ENCODE measurements at places on chromosomes 7 and 10.

GRCh38 chr7:108973075-108973474, 403.4 kb downstream of the DNAJB9 start:
- DNase-seq = peak; percentile 50

DNA sequence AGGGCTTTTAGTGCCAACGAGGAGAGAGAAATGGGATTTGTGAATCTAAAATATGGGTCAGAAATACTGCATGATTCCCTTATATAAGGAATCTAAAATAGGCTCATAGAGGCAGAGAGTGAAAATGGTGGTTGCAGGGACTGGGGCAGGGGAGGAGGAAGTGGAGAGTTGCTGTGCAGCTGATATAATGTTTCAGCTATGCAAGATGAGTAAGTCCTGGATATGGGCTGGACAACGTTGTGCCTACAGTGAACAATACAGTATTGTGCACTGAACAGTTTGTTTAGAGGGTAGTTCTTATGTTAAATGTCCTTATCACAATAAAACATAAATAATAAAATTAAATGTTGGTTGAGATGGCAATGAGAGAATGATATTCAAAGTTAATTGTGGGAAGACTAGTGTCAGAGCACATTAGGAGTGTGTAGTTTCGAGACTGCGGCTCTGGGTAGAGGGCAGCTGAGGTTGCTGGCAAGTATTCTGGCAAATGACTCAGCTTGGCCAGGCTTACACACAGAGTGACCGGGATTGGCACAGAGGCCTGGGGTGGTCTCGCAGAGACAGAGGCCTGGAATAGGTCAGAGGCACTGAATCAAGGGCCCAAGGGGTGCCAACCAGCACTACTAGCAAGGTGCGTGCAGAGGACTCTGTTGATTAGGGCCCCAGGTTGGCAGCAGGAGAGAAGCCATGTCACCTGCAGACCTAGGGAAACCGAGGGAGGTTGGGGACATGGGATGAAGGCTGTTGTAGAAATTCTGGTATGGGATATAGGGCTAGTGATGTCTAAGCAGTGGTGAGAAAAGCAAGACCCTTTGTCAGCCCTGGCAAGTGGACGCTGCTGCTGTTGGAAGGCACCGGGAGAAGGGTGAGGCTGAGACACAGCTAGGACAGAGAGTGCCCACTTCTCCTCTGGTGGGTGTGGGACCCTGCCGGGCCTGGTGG, 2.8 kb upstream of the DEPP1 start:
- no peak for DNase-seq

DNA sequence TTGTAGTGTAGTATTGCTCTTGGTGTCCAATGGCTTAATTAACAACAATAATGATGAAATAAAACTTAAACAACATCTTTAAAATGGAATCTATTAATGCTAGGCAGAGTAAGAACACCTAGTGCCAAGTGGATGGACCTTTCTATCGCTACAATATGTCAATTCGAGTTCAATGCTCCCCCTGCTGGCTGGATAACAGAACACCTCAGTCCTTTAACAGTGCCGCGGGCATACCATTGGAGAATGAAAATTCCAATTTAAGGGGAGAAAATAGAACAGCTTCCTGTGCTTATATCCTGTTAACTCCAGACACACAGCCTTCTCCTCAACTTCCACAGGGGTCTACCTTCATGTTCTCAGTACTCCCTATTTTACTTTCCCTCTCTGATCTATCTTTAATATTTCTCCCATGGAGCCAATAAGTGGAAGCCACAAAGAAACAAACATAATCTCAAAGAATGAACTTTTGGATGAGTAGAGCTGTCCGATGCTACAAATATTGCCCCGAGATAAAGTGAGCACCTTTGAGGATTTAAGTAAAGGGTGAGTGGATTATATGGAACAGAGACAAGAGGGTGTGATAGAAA, 41.4 kb downstream of the COL1A2 start:
- DNase-seq = peak; percentile 82

- DNase-seq = no peak
Measured at GRCh38 chr10:100750291-100751210, 5.2 kb downstream of the PAX2 start.

DNA sequence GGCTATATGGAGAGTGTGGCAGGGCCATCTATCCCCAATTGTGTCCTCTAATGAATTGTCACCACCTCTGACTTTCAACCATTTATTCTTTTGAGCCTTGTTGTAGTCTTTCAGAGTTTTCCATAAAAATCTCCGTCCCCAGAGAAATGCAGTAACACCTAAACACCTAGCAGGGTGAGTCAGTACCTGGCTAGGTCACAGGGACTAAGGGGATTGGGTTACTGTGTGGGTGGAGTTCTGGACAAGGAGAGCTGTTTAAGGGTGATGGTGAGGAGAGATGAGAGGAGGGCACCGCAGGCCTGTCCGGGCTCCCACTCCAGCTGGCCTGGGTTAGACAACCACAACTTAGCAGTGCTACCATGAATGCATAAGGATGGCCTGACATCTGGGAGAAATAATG, 186.2 kb upstream of the LYZL1 start:
- no peak for DNase-seq

DNA sequence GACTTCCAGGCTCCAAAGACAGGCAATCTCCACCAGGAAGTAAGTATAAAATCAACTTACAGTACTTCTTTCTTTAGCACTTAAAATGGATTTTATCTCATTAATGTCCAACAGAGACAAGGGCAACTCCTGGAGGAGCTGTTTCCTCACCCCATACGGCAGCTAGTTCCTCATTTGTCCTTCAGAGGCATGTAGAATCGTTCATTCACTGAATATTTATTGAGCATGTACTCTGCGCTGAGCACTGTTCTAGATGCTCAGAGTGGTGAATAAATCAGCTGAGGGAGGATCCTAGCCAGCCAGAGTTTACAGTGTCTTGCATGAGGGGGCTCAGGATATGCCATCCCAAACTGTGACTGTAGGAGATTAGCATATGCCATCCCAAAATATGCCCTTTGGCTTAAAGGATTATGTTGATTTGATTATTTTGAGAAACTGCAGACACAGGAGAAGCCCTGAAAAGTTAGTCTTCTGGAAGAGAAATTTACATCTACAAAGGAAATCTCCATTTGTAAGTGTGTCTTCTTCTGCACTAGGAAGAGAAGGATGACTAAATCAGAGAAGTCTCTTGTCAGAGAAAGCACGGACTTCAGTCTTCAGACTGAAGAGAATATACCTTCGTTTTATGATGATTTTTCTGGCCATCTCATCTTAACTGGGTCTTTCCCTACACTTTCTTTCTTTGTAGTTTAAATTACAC, 66.9 kb downstream of the BAMBI start:
- no peak for DNase-seq

GRCh38 chr10:98168147-98168546, 33.7 kb downstream of the R3HCC1L start:
- DNase-seq = no peak

DNA sequence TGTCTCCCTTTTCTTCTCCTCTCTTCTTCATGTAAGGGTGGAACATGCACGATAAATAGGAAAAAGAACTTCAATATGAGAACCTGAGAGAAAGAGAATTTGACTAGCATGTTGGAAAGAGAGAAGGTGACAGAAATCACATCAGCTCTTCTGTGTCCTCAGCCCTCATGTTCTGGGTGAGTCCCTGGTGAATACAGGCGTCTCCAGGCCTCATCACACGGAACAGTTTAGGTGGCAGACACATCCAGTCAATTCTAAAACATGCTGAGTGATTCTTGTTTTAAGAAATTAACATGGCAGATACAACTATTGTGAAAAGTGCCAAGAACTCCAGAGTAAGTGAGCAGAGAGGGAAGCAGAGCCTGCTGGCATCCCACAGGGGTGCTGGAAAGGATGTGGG, 96.1 kb downstream of the FAM107B start:
- DNase-seq = no peak

- DNase-seq = no peak
Measured at GRCh38 chr7:36456548-36456947, 66.9 kb downstream of the ANLN start.

- no peak for DNase-seq
Measured at GRCh38 chr7:154792436-154793055, 210.4 kb downstream of the PAXIP1 start.

GRCh38 chr7:47940088-47941013, 7.9 kb downstream of the PKD1L1 start:
- DNase-seq = no peak

GRCh38 chr10:13120786-13121499, 21.0 kb downstream of the OPTN start:
- no peak for DNase-seq

DNA sequence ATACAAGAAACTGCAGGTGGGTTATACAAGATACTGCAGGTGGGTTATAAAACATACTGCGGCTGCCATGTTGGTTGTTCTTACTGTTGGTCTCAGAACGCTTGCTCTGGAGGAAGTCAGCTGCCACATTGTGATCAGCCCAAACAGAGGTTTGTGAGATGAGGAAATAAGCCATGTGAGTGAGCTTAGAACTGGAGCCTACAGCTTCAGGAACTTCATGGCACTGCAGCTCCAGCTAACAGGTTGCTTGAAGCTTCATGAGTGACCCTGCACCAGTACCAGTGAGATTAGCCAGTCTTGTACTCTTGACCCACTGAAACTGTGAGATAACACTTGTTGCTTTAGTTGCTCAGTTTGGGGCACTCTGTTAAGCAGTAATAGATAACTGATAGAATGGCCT, 74.5 kb upstream of the PRKCQ start:
- DNase-seq = no peak

GRCh38 chr10:44032216-44032615, 352.7 kb downstream of the CXCL12 start:
- no peak for DNase-seq

DNA sequence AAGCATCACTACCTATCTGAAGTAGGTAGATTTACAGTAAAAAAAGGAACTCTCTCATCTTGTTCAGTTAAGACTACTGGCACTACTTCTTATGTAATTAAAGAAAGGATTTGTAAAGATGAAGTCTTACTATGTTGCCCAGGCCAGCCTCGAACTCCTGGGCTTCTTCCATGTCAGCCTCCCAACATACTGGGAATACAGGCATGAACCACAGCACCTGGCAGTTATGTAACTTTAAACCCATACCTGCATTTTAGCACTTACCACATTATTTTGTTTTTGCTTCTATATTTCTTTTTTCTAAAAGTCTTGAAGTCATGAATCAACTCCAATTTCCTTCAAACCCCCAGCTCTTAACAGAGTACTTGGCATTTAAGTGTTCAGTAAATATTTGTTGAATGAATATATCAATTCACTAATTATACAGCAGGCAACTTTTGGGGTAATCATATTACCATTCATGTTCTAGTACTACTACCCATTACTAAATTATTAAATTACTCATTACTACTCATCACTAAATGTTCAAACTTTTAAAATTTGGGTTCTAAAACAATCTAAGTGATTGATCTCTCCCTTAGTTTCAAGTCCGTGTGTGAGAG, 31.6 kb upstream of the CCDC71L start:
- DNase-seq = no peak

DNA sequence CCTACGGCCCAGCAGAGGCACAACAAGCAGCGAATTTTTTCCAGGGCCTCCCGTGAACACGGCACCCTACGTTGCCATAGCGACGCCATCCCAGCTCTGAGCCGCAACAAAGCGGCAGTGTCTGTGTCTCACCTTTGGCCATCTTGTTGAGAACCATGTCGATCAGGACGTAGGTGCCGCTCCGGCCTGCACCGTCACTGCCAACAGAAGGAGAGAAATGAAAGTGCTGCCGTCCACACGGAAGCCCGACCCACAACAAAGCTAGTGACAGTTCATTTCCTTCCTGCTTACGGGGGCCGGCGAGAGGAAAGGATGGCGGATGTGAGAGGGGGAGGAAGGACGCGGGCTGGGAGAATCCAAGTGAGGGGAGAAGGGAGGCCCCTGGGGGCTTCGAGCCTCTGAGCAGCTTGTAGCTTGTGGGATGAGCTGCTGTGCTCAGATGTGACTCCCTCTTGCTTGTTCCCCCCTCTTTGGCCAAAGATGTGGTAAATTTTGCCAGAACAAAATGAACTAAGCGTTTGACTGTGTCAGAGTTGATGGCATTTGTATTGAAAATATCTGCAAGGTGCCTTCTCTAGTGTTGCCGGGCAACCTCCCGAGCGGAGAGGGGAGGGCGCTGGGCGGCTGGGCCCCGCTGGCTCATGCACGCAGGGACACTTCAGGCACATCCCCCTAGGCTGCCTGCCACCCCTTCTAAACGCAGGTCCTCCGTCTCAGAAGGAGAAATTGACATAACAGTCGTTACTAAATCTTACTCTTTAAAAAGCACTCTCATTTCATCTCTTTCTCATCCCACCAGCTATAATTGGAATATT, 232.2 kb downstream of the DNAJB6 start:
- DNase-seq = no peak

GRCh38 chr7:68470836-68471435, 1127.3 kb upstream of the AUTS2 start:
- no peak for DNase-seq

GRCh38 chr7:26609532-26609931, 254.9 kb downstream of the SKAP2 start:
- no peak for DNase-seq

DNA sequence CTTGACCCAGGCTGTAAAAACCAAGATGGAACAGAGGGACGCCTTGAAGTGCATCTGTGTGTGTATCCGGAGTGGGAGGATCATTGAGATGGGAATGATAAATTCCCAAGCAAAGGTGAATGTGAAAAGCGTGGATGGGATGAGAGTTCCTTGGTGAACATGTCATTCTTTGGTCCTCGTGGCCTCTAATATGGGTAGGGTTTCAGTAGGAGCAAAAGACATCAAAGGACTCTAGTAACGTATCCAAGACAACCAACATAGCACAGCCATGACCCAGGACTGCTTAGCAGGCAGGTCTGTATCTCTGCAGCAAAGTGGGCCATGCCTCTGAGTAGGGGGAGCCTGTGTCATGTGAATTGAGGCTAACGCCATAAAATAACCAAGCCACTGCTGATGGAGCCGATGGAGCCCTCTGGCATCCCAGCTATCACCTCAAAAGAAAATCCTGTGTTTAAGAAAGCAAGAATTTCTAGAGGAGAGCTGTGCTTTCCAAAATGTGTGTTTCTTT, 98.6 kb downstream of the CCDC3 start:
- no peak for DNase-seq

DNA sequence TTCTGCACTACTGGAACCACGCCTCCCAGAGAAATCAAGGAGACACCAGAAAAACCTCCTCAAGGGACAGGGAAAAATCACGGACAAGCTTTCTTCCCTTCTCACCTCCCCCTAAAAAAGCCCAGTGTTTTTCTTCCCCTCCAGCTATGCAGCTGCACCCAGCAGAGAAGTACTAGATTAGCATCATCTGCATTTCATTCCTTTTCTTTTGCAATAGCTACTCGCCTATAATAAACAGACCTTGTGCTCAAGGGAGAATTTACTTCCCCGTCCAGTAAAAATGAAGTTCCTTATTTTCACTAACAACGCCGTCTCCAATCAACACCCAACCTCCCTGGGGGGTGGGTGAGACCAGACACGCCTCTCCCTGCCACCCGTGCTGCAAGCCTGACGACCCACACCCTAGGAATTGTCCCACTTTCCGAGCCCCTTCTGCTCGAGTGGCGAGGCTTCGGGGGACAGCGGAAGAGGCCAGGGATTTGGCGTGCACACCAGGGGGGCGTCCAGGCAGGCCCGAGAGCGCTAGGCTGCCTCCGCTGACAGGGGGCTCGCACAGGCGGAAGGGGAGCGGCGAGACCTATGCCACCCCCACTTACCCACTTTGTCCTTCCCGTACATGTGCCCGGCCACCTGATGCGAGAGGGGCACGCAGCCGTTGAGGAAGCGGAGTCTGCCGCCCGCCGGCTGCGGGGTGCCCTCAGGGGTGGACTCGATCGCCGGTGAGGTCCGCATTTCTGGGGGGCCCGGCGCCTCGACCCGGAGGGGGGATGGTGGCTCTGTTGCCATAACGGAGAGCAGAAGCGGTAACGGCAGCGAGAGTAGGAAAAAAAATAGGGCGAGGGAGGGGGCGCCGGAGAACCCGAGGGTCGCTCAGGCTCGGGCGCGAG, 625 bp downstream of the IPMK start:
- peak; percentile 20 for DNase-seq
